Omental fat pad (tissue), 4 donors: ENCODE measurements at places on chromosomes 7 and 10. TPM values are rescaled to one million over a fixed set of nuclear protein-coding genes. Genes with fewer than 3 reads are reported as not detected.

- DNase-seq, result no peak
These were observed 516.6 kb upstream of the SEMA3D start for GRCh38 chr7:85703251-85704010.

DNA sequence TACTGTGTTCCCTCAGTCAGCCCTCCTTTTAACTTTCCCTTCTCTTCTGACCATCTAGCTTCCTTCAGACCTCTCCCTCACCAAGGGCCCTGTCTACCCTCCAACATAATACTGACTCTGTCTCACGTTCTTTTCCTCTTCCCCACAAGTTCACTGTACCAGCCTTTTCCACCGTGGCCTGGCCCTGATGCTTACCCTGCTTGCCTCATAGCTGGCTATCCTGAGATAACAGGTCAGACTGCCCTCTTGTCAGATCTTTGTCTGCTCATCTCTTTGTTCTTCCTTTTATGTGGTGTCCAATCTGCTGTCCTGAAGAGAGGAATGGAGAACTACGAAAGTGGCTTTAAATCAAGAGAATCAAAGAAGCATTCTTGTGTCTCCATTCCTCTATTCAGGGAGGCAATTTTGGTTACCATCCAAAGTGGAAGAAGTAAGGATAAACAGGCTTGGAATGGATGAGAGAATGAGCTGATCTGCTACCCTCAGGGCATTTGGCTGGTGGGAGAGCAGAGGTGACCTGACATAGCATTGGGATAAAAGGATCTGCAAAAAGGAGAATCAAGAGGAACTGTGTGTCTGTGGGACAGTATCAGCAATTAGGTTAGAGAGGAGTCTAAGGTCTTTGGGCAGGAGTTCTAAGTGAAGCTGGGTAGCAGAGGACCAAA lies 8.1 kb downstream of the BTAF1 start:
- DNase-seq, result no peak

DNA sequence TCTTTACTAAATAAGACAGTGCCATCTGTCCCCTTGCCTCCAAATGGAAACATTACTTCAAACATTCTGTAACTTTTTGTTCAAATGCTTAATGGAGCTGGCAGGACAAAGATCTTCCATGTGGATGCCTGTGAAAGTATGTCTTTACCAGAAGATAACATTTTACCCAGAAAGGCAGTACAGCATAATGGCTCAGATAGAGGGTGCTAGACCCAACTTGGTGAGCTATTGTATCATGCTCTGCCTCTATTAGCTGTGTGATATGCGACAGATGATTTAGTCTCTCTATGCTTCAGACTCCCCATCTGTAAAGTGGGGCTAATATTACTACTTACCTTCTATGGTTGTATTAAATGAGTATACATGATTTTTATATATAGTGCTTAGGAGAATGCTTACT lies 8.8 kb upstream of the SMKR1 start:
- no peak for DNase-seq

The MMP21 gene
- total RNA-seq, result not detected

DNA sequence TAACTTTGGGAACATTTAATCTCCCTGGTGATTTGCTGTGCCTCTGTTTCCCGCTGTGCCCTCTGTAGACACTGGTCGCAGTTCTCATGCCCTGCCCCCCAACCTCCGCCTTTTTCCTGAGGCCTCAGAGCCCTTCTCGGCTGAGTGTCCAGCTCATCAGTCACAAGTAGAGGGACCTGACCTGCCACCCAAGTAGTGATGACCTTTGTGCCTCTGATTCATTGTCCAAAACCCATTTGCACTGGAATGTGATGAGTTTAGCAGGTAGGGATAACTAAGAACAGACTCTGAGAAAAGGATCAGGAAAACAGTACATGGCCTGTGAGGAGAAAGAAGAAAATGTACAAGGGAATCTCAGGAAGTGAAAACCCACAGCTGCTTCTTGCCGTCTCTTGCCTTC lies 58.8 kb downstream of the LANCL2 start:
- DNase-seq, result no peak

DNA sequence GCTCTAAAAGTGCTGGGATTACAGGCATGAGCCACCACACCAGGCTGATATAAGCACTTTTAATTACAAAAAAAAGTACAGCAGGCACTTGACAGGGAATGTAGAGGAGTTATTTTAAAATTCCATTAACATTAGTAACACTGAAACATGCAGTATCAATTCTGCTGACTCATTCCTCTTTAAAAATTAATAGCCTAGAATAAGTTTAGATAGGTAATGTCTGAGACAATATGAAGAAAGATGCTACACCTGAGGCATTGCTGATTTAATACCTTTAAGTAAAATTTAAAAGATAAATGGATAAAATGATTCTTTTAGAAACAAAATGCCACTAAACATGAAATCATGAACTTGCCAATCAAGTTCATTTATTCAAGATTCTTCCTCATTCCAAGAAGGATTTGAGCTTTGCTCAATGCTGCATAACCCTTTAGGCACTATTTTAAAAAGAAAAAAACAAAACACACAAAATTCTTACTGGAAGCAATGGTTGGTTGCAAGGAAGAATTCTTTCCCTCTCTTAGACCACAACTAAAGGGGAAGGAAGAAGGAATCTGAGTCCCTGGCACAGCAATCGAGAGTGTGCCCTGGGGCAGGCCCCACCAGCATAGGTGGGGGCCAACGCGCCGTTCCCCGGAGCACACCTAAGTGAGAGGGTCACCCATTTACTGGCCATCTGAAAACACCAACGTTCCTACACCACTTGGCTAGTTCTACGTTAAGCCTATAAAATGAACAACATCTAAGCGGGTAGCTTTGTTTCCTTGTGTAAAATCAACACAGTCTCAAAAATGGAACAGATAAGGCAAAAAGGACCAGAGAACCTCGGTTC lies 26.6 kb downstream of the ESYT2 start:
- DNase-seq, result no peak

DNA sequence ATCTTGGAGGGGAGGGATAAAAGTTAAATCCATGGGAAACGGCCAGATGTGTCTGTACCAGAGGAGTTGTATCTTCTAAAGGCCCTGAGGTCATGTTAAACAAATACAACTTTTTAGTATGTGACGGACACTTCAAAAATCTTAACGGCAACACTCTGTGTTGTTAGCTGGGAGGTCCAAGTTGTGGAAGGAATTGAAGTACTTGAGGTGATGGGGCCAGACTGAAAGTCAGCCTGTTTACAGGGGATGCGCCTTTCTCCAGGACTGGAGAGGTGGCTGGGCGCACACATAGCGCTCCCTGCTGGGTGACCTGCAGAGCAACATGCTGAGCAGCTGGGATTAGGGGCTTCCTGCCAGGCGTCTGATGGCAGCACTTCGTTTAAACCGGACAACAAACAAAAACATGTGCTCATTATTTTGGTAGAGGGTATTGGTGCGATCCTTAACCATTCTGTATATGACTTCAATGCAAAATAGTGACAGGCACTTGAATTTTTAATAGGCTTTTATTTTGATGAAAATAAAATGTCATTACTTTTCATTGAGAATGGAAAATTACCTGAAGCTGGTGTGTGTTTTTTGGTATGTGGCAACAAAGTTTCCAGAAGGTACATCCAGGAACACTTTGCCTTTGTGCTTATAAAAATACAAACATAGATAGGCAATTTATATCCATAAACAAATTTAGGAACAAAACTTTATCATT lies 198.2 kb downstream of the MLLT10 start:
- DNase-seq, result no peak

DNA sequence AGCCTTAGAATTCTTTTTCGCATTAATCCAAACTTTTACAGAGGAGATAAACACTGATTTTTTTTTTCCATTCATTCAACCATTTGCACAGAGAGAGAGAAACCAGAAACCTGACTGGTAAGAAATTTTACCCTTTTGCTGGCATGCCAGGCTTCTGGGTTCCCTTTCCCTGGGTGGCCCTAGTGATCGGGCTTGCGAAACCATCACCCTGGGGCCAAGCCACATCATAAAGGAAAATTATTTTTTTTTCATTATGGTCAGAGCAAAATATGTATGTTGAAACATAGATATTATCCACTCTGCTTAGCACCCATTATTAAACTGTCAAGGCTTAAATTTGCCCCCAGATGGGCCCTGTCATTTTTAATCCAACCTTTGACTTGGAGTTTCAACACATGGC lies 55.4 kb upstream of the INHBA start:
- DNase-seq, result no peak

GRCh38 chr7:55573234-55573900 lies 1.1 kb upstream of the VOPP1 start:
- DNase-seq, result no peak

DNA sequence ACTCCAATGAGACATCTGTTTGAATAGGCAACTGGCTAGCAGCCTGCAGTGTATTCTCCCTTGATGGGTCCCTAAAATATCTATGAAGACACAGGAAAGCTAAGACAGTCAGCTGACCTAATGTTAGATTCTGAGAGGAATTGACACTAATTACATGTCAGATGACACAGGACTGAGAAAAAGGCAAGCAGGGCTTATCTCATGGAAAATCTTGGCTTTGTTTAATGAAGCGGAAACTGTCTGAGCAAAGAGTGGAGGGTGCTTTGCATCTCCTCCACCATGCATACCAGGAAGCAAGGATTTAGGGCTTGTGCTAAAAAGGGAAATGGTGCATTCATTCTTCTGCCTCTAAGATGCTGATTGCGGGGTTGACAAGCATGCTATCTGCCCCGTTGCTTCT lies 135.5 kb upstream of the GLI3 start:
- DNase-seq, result no peak

The GIMAP6 gene
- 135 TPM for total RNA-seq

The VWDE gene
- 0.25 TPM for total RNA-seq

The FFAR4 gene
- total RNA-seq, result 2.5 TPM

- peak; percentile 87 for DNase-seq
These were observed at the start of gene DEPP1 for GRCh38 chr10:44978570-44979280. DEPP1 (minus strand) TSS chr10:44978809; CDS start chr10:44978030, 779 bp downstream.

The ENO4 gene
- total RNA-seq, result not detected

The C10orf105 gene
- 0.56 TPM for total RNA-seq

The LDB3 gene
- 0.56 TPM for total RNA-seq

The CYP2C9 gene
- total RNA-seq, result not detected

The ABCA13 gene
- total RNA-seq, result not detected

- no peak for DNase-seq
These were observed 164.6 kb downstream of the AUTS2 start for GRCh38 chr7:69762821-69763352.

The CUZD1 gene
- 1.4 TPM for total RNA-seq

The GPR15LG gene
- not detected for total RNA-seq

The GJD4 gene
- not detected for total RNA-seq

GRCh38 chr10:82505009-82505408 lies 630.0 kb downstream of the NRG3 start:
- DNase-seq, result no peak

GRCh38 chr10:17244700-17245365 lies 16.8 kb downstream of the VIM start:
- DNase-seq, result no peak

The PAX4 gene
- not detected for total RNA-seq

- no peak for DNase-seq
These were observed 80.6 kb downstream of the ARHGAP21 start for GRCh38 chr10:24642921-24643678.
